Stimulated activated naive B cell treated with anti-CD40 and anti-IgM and Interleukin-4, amounts not matched to agents 10 μg/mL and 1 μg/mL and 100 μg/mL, for 72 hours (primary cell): ENCODE measurements at places on chromosomes 6 and 20.

GRCh38 chr20:46242390-46242789 is 65.9 kb downstream of the CDH22 start:
- no peak overlapping the region for H3K27ac ChIP-seq
- no peaks in the 10 kb centered on the region for H3K36me3 ChIP-seq
- no peak overlapping the region for H3K4me3 ChIP-seq
- peaks cover 31% of the 10 kb centered on the region for H3K27me3 ChIP-seq

GRCh38 chr6:17418281-17419188 is 25.1 kb downstream of the CAP2 start:
- DNase-seq, result no peak
- H3K36me3 ChIP-seq, result no peaks in the 10 kb centered on the region
- H3K27me3 ChIP-seq, result peaks cover 9% of the 10 kb centered on the region
- H3K4me3 ChIP-seq, result no peak overlapping the region

- DNase-seq, result no peak
- no peak overlapping the region for H3K4me3 ChIP-seq
- H3K27ac ChIP-seq, result no peak overlapping the region
- H3K36me3 ChIP-seq, result no peaks in the 10 kb centered on the region
Observed at GRCh38 chr6:16089232-16090062, 39.4 kb upstream of the MYLIP start.

- peaks cover 17% of the 10 kb centered on the region for H3K27me3 ChIP-seq
- no peak for DNase-seq
- H3K4me3 ChIP-seq, result no peak overlapping the region
- H3K36me3 ChIP-seq, result no peaks in the 10 kb centered on the region
Observed at GRCh38 chr6:148591656-148592055, 155.2 kb upstream of the UST start.

- DNase-seq, result peak; percentile 69
- H3K36me3 ChIP-seq, result no peaks in the 10 kb centered on the region
- peaks cover 20% of the 10 kb centered on the region for H3K4me1 ChIP-seq
- peak overlapping the region; percentile 28 for H3K27ac ChIP-seq
Observed at GRCh38 chr6:43724914-43725642, 37.5 kb upstream of the MRPS18A start.

DNA sequence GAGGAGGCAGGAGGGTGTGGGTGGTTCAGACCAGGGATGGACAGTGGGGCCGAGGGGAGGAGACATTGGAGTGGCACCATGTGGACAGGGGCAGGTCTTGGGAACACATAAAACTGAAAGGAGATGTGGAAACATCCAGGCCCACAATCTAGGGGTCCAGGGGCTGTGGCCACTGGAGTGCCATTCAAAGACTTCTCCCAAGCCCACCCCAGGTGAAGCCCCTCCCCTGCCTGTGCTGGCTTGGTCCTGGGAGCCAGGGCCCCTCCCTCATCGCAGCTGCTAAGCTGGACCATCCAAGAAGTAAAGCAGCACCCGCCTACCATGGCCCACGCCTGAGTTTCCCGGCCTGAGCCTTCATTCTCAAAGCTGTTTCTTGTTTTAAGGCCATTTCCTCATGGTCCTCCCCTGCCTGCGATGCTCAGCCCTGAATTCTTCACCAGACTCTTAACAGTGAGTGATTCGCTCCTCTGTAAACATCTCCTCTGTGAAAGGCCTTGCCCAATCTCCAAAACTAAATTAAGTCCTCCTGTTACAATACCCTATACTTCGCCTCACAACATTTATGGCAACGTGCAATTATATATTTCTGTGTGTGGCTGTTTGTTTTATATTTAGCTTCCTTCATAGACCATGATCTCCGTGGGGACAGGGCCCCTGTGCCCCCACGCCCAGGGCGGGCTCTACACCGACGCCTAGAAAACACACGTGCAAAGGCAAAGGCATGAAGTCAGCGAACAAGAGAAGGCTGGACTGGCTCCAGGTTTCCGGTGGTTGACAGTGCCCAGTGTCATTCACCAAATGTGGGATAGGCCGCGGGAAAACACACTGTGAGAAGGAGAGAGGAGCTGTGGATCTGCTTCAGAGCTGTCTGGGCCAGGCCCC is 267.8 kb downstream of the ERMARD start:
- H3K27me3 ChIP-seq, result peaks cover 15% of the 10 kb centered on the region
- H3K27ac ChIP-seq, result peak overlapping the region; percentile 48
- H3K4me3 ChIP-seq, result no peak overlapping the region
- no peak for DNase-seq
- H3K4me1 ChIP-seq, result no peaks in the 10 kb centered on the region

GRCh38 chr6:84665401-84665800 is 99.0 kb downstream of the TBX18 start:
- H3K36me3 ChIP-seq, result no peaks in the 10 kb centered on the region
- no peak for DNase-seq
- H3K27me3 ChIP-seq, result no peaks in the 10 kb centered on the region
- no peak overlapping the region for H3K27ac ChIP-seq
- H3K4me1 ChIP-seq, result no peaks in the 10 kb centered on the region

DNA sequence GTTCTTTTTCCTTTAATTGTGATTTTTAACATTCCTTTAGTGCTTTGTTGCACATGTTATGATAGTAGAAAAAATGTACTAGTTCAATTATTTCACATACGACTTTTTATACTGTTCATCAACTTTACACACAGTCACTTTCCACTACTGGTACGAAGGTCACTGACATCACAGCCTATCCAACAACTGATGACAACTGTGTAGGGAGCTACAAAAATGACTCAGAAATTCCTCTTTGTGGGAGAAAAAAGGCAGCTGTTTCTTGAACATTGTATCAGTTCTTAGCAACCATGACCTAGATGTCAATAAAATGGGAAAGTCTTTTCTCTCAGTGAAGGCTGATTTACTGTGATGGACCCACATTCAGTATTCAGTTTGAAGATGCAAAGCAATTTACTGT is 7.0 kb upstream of the ID4 start:
- DNase-seq, result no peak
- H3K4me1 ChIP-seq, result no peaks in the 10 kb centered on the region
- peaks cover 8% of the 10 kb centered on the region for H3K27me3 ChIP-seq
- peaks cover 1% of the 10 kb centered on the region for H3K36me3 ChIP-seq

- H3K4me3 ChIP-seq, result no peak overlapping the region
- H3K36me3 ChIP-seq, result no peaks in the 10 kb centered on the region
- H3K27ac ChIP-seq, result no peak overlapping the region
- peaks cover 13% of the 10 kb centered on the region for H3K27me3 ChIP-seq
- H3K4me1 ChIP-seq, result no peaks in the 10 kb centered on the region
Observed at GRCh38 chr6:113995634-113996033, 24.7 kb upstream of the HDAC2 start.

DNA sequence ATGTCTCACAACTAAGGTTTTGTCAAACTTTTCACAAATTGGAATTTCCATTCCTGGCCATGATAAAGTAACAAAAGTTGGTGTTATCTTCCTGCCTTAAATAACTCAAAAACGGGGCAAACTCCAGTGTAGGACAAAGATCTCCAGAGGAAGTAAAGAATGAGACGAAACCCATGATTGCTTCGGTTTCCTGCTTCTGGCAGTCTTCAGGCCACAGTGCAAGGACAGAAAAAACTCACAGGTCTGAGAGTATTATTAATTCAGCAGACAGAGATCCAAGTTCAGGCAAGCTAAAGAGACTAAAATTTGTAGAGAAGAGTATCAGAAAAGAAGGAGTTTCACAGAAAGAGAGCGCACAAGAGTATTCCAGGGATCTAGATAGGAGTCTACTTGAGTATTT is 64.8 kb upstream of the RCAN2 start:
- peaks cover under 1% of the 10 kb centered on the region for H3K27me3 ChIP-seq
- no peaks in the 10 kb centered on the region for H3K36me3 ChIP-seq
- no peak for DNase-seq
- H3K4me3 ChIP-seq, result no peak overlapping the region
- H3K4me1 ChIP-seq, result peaks cover 15% of the 10 kb centered on the region
- peak overlapping the region; percentile 49 for H3K27ac ChIP-seq

DNA sequence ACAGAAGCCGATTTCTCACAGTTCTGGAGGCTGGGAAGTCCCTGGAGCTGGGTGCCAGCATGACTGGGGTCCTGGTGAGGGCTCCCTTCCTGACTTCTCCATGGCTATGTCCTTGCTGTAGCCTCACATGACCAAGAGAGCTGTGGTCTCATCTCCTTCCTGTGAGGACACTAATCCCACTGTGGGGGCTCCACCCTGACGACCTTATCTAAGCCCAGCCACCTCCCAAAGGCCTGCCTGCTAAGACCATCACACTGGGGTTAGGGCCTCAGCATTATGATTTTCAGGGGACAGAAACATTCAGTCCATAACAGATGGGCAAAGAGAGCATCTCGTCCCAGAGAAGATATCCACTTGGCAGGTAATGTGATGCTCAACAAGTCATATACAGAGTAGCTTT is 16.8 kb downstream of the RPP40 start:
- H3K4me1 ChIP-seq, result no peaks in the 10 kb centered on the region
- H3K27ac ChIP-seq, result no peak overlapping the region
- DNase-seq, result no peak
- no peak overlapping the region for H3K4me3 ChIP-seq
- no peaks in the 10 kb centered on the region for H3K27me3 ChIP-seq
